Fibroblast of skin of right biceps (primary cell): ENCODE measurements at places on chromosomes 12 and 14.
A peak's percentile ranks its signal among the peaks of the same experiment; 100 is the strongest.

GRCh38 chr12:55930771-55931316 is at the start of gene DGKA:
TSS of gene DGKA (plus strand) at chr12:55931162. CDS start at chr12:55936504, 5,342 bp downstream.
- peak; percentile 82 for DNase-seq

DNA sequence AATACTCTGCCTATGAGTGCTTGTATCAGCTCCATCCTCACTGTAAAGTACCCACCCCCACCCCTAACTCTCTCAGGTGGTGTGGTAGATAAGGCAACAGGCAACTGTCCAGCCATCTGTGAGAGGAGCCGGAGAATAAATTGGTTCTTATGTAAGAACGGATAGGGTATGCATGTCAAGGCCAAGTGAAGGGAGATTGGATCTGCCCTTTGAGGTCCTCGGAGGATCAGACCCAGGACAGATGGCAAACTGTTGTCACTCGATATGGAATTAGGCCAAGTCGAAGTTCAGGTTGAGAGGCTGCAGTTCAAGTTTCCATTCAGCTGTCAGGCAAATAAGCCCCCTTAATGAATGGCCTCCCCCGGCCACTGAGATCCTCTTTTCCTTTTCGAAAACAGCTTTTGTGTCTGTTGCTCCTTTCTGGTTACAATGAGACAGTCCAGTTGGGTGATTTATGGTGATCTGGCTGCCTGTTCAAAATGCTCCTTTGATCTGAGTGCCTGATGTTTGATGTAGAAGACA is 120.3 kb downstream of the VRK1 start:
- no peak for DNase-seq

- DNase-seq: no peak
Measured at GRCh38 chr14:105846312-105846711, 319.9 kb downstream of the TMEM121 start.

DNA sequence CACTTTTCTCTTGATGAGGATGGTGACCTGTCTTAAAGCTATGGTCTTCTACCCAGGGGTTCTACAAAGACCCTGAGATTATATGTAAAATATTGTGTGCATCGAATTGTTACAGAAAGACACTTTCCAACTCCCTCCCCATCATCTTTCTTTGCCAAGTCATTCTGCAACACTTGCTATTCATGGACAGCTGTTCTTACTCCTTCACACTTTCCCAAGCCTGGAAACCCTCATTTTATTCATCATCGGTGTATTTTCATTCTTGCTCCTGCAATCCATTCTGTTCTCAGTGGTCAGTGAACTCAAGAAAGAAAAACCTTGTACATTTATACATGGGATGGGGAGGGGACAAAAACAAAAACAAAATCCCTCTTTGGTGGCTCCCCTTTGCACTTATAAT is 90.5 kb upstream of the STXBP6 start:
- no peak for DNase-seq

DNA sequence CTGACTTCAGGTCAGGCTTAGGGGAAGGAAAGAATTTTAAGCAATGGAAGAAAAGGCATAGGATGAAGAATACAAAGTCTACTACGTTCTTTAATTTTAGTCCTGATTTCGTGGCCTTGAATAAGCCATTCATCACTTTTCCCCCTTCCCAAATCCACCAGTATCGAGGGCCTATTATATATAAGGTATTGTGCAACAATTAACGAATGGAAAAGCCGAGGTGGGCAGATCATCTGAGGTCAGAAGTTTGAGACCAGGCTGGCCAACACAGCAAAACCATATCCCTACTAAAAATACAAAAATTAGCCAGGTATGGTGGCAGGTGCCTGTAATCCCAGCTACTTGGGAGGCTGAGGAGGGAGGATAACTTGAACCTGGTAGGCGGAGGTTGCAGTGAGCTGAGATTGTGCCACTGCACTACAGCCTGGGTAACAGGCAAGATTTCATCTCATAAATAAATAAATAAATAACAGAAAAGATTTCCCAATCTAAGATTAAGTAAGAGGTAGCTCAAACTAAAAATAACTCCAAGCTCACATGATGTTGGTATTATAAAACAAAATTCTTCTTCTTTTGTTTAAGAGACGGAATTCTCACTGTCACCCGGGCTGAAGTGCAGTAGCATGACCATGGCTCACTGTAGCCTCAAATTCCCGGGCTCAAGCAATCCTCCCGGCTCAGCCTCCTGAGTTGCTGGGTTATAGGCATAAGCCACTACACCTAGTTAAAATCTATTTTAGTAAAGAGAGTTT is 58.3 kb upstream of the NR2C1 start:
- no peak for DNase-seq

DNA sequence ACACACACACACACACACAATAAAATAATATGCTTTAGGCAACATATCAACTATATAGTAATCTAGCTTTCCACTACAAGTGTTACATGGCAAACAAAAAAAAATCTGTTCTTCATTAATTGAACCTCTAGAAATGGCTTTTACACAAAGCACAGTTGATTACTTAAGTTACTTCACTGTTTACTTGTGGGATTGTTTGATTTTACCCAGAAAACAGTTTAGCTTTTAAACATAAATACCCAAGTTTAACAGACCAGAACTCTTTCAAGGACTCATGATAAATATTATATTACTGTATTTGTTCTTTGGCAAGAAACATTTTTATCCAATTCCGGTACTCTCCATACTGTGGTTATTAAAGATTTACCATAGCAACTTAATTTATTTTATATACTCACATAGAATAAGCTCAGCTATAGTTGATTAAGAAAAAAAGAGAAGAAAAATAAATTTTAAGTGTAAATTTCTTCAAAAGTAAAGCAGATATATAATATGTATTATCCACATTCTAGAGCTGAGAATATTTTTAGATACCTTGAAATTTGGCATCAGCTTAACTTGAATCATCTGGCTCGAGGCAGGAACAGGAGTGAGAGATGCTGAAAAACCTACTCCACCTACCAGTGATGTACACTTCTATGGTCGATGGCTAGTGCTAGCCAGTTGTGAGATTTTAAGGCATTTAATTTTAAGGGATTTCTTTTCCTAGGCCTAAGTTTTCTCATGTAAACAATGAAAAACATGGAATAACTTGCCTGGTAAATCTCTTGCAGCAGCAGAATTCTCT is 126.0 kb downstream of the BTG1 start:
- DNase-seq: no peak

DNA sequence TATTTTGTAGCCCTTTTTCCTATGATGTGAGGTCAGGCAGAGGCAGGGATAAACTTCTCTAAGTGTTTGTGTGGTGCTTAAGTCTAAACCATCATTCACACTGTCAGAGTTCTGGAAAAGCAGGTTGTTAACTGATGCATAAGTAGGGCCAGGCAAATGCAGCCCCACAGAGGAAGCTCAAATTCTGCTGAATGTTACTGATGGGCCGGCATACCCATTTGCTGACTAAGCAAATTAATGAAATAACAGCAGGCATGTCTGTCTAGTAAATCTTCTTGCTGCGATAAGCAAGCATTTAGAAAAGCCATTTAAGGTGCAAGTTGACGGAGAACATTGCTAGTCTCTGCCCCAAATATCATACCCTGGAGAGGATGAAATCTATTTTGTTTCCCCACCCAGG is 523.2 kb upstream of the CCDC196 start:
- no peak for DNase-seq
